ENCODE measurements at places on chromosomes 3 and 15. TPM values are rescaled to one million over a fixed set of nuclear protein-coding genes. Genes with fewer than 3 reads are reported as not detected.

DNA sequence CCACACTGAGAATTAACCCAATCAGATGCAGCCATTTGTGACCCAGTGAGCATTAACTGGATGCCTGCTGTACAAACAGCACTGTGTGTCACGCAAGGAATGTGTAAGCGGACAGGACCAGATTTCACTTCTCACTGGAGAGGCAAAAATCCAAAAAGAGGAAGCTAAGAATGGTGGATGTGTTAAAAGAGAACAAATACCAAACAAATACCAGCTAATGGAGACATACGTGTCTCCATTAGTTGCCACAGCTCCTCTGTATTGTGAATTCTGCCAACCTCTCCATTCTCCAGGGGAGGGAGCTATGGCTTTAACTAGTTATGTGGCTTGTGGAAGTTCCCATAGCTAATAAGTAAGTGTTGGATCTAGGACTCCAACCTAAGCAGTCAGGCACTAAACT is 2.6 kb downstream of the LTF start:
- peak; percentile 14 for DNase-seq

- no peak for DNase-seq
Observed at GRCh38 chr3:186119499-186119898, 10.6 kb upstream of the ETV5 start.

- DNase-seq = no peak
Observed at GRCh38 chr15:83014205-83014653, 2.8 kb upstream of the C15orf40 start.

GRCh38 chr15:54289590-54290136 is 311.4 kb downstream of the UNC13C start:
- DNase-seq = no peak

DNA sequence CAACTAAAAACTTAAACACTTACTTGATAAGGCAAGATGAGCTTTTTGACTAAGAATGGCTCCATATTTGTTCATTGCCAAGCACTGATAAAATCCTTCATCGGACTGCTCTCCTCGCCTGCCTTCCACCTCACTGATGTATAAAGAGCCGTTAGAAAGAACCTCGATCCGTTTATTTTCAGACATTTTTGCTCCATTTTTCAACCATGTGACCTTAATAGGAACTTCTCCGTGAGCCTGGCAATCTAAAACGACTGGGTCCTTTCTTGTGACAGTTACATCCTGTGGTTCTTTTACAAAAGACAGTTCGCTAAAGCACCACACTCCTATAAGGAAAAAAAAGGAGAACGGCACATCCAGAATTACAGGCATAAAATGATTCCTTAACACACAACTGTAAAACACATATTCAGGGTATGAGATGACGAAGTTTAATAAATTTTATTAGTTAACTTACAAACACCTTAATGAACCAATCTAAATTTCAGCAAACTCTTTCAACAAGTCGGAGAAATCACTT is 2.5 kb downstream of the PRTG start:
- DNase-seq = no peak

GRCh38 chr3:127786353-127787070 is 35.8 kb downstream of the MGLL start:
- DNase-seq = no peak

Gene NXPE3
- 16.8 TPM for total RNA-seq

Gene C3orf22
- total RNA-seq = not detected

DNA sequence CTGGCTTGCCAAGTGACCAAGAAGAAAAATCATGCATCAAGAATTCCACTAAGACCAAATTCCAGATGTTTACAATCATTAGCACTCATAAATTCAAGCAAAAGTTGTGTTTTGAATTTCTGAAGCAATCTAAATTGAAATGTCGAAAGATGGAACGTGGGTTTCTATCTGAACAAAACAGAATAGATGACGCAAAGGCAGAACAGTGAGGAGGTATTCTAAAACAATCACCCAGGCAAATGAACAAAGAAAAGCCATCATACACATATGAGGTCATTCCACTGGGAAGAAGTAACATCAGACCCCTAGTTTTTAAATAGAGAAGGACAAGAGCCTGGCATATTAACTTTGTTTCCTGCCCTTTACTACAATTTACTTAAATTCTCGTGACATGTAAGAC is 58.0 kb downstream of the MCF2L2 start:
- DNase-seq = no peak

DNA sequence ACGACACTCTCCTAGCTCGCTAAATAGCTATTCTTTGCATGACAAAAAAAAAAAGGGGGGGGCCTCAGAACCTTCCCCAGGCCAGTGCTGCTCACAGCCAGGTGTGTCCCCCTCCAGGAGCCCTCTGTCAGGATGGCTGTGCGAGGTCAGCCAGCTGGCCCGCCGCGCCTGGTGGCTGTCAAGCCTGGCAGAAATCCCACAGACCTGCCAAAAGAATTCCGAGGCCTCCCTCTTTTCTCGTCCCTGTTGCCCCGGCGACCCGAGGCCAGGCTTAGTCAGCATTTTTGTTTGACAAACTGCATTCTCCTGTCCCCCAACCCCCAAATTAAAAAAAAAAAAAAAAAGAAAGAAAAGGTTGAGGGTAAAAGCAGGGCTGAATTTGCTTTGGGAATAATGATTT is 61.9 kb downstream of the TM4SF4 start:
- no peak for DNase-seq

- DNase-seq = no peak
Observed at GRCh38 chr3:158492685-158493084, 78.3 kb upstream of the MLF1 start.

- no peak for DNase-seq
Observed at GRCh38 chr3:195227871-195228270, 43.1 kb downstream of the XXYLT1 start.

DNA sequence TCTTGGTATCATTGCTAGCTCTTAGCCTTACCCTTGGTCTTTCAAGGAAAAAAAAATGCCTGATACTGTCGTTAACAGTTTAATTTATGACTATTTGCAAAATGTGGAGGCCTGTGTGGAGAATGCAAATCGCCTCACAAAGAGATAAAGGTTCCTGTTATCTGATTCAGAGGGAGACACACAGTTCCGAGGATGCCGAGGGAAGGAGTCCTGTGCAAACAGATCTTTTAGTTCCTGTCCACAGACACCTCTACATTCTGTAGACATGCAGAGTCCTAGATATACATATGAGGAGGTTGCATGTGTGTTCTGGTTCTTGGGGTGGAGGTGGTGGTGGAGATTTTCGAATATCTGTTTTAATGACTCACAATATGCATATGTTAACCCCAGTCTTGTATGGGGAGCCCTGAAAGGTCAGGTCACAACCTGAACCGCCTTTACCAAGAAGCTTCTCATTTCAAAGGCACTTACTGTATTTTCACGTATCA is 5.7 kb downstream of the NR2F2 start:
- no peak for DNase-seq

GRCh38 chr15:60528530-60528929 is 49.6 kb upstream of the ICE2 start:
- peak; percentile 42 for DNase-seq

Gene ALS2CL
- total RNA-seq = 144 TPM

- no peak for DNase-seq
Observed at GRCh38 chr3:62229211-62229610, 144.1 kb downstream of the FEZF2 start.

Gene ZKSCAN7
- 8.3 TPM for total RNA-seq

Gene PSTPIP1
- 3.3 TPM for total RNA-seq

DNA sequence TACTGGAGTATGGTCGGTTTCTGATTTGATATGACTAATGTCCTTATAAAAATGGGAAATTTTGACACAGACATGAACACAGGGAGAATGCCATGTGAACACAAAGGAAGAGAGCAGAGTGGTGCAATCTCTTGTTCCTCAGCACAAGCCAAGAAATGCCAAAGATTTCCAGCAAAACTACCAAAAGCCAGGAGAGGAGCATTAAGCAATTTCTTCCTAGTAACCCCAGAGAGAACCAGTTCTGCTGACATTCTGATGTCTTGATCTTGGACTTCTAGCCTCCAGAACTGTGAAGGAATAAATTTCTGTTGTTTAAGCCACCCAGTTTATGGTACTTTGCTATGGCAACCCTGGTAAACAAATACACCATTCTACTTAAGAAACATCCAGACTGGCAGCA is 227.8 kb upstream of the MRPL3 start:
- DNase-seq = peak; percentile 14

GRCh38 chr3:52685285-52685708 is 416 bp downstream of the PBRM1 start:
- DNase-seq = peak; percentile 62

DNA sequence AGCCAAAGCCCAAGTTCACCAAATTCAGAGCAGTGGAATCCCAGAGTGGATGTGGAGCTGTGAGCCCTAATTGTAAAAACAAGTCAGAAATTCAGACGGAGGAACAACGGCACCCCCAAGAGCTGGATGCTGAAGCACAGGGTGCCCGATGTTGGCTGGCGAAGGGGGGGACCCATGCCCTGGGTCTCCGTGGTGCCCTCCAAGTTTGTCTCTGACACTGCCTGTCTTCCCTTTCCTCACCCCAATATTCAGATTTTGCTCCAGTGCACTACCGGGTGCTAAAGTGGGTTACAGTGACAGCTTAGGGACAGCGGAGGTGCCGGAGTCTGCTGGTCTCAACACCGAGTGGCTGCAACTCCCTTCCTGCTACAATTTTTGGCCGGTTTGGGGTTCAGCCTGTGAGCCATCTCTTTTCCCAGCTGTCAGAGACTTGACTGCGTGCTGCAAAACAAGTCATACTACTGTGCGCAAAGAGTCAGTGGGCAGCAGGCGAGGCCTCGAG is 6.6 kb downstream of the GRIP2 start:
- no peak for DNase-seq

DNA sequence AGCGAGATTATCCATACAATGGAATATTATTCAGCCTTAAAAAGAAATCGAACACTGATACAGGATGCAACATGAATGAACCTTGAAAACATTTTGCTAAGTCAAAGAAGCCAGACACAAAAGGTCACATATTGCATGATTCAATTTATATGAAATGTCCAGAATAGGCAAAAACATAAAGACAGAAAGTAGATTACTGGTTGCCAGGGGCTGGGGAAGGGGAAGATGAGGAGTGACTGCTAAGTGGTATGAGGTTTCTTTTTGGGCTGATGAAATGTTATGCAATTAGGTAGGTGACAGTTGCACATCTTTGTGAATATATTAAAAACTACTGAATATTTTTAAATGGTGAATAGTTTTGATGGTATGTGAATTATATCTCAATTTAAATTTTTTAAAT is 38.3 kb downstream of the LRRFIP2 start:
- DNase-seq = no peak
